Mucosa of gallbladder (tissue), 1 donor: ENCODE measurements at places on chromosomes 13 and 19. TPM values are rescaled to one million over a fixed set of nuclear protein-coding genes. Genes with fewer than 3 reads are reported as not detected.

DNA sequence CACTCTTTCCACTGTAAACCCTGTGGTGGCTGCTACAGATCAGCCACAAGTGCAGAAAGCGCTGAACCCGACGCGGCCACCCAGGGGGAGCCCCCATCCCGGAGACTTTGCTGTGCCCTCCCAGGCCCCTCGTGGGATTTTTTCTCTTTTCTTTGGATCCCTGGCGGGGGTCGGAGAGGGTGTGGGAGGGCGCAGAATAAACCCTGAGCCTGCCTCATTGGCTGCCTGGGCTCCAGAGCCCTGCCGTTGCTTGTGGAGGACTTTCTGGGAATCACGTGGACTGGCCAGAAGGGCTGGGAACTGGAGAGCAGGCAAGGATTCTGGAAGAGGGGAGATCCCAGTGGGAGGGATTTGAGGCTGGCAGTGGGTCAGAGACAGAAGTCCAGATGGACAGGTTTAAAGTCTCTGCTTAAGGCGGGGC, 24.9 kb downstream of the GADD45B start:
- no peak for DNase-seq

- DNase-seq, result no peak
Observed at GRCh38 chr19:16970821-16971220, 55.8 kb downstream of the CPAMD8 start.

- DNase-seq, result no peak
Observed at GRCh38 chr19:47111006-47111621, 2.5 kb downstream of the ZC3H4 start.

DNA sequence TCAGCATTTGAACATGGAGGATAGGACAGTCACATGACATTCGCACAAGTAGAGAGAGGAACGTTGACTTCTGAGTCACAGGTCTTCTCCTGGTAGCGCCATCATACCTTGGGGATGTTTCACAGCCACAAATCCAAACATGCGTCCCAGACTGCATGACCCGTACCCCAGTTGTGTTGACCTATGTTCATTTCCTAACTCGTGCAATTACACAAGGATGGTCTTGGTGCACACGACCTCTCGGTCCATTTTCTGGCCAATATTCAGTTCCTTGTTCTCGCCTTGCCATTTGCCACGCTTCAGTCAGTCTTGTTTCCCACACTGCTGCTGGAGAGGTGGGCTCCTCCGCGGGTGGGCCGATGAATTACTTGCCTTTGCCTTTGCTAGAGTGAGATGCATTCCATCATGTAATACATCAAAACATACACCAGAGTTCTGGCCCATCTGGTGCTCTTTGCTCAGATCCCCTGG, 87.3 kb downstream of the COL4A2 start:
- DNase-seq, result no peak

GRCh38 chr13:87894059-87894458, 222.9 kb downstream of the SLITRK5 start:
- DNase-seq, result no peak

DNA sequence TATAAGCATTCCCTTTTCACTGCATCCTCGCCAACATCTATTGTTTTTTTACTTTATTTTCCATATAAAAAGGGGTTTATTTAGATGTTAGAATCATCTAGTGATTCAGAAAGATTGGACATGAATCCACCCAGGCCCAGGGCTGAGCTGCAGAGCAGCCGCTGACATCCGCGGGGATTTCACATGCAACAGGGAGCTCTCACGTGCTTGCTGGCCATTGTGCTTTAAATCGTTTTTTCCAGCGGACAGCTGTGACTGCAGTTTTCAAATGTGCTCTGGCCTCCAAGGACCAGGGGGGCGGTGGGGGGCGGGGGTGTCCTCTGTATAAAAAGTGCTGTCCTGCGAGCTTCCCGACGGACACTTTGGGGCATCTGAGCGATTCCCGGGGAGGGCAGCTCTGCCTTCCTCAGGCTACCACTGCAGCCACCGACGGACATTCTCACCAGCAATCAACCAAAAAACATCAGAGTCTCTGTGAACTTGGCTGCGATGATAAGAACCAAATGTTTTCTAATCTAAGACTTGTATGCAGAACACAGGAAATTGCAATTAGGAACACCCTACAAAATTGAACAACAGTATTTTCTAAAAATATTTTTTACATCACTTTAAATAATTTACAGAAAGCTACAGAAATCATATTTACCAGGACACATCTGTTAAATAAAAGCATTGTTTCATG, 12.6 kb downstream of the RB1 start:
- no peak for DNase-seq

ANGPTL4 gene
- total RNA-seq, result 5.3 TPM
